Cardiac fibroblast (primary cell): ENCODE measurements at places on chromosomes 3 and 15.
A peak's percentile ranks its signal among the peaks of the same experiment; 100 is the strongest.

DNA sequence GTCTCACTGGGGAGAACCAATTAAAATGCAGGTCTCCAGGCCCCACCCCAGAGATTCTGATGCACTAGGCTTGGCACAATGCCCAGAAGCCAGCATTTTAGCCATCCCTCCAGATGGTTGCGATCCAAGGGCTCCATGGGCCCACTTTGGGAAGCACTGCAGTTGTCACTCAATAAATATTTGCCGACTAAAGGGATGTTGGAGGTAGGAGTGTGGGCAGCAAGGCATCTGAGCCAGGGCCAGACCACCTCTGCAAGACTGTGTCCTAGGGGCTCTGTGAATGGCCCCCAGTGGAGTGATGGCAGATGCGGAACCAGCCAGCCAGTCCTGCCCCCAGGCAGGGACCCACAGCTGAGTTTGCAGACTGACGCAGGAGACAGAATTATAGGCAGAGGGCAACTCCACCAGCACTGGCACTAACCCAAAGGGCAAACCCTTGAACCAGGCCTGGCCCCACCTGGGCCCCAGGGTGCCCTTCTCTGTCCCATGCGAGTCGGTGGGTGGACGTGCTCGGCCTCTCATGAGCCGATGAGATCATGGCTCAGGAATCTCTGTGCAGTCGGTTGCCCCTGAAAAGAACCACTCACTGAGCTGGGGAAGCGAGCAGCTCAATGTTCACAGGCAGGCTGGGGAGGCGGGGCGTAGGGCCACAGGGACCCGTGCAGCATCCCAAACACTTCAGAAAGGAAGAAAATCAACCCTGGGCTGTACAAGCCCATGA is 49.7 kb downstream of the SEMA5B start:
- peak; percentile 69 for DNase-seq

- peak; percentile 45 for DNase-seq
These were observed 52.5 kb downstream of the PIAS1 start for GRCh38 chr15:68106656-68107055.

GRCh38 chr15:50182219-50183013 is 420 bp downstream of the SLC27A2 start:
- peak; percentile 25 for DNase-seq

GRCh38 chr15:68022061-68022460 is 32.1 kb upstream of the PIAS1 start:
- no peak for DNase-seq

DNA sequence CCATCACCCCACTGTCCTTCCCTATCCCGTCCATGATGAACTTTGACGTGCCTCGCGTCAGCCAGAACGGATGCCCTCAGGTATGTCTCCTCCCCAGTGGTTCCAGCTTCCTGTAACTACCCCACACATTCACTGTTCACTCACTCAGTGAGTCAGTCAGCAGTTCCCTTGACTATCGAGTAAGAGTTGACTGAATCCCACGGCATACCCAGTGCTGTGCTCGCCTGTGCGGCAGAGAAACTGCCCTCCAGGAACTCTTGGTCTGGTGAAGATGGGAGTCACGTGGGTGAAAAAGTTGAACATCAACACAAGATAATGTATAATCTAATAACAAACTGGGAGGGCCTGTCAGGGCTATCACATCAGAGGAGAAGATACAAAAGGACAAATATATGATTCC is 36.7 kb downstream of the CCDC33 start:
- DNase-seq: no peak

- peak; percentile 96 for DNase-seq
These were observed 30.2 kb upstream of the ZNF609 start for GRCh38 chr15:64430000-64430735.

- DNase-seq: peak; percentile 17
These were observed 20.3 kb downstream of the CDAN1 start for GRCh38 chr15:42716626-42717025.

DNA sequence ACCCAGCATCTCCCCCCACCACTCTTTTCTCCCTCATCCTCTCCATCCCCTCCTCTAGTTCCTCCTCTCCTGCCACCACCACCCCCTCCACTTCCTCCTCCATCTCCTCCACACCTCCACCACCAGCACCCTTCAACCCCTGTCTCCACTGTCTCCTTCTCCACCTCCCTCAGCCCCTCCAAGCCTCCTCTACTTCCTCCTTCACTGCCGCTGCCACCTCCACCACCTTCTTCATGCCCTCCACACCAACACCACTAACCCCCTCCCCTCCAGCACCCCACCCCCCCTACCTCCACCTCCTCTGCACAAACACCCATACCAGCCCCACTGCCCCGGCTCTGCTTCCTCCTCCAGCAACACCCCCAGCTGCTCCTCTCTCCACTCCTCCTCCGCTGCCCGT is 88.0 kb downstream of the HES1 start:
- no peak for DNase-seq

DNA sequence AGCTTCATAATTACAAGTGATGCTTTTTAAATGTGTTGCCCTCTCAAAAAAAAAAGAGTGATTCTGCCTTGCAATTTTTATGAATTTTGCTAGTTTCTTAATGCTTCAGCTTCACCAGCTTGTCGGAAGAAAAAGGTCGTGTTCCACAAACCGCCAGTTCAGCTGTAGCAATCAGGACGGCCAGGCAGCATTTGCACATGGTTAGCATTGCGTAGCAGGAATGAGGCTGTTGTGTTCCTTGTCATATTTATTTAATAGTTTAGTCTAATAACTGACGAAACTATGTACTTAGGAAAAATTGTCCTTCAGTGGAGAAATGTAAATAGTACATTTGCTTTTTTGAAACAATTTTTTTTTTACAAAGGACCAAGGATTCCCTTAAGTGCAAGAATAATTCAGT is 64.9 kb upstream of the SELENOK start:
- no peak for DNase-seq

DNA sequence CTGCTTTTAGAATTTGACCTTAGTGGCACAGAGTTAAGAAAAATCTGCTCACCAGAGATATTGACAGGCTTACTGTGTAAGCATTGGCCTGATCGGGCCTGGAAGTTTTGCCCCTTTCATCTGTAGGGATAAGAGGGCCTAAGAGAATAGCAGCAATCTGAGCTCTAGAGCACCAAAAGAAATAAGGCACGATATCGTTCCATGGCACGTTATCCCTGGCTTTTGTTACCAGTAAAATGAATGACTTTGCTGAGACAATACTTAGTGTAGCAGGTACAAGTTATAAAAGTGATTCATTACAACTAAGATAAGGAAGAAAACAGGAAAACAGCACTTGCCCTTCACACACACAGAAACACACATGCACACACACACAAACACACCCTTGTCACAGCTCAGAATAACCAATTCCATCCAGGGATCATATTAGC is 5.0 kb downstream of the THBS1 start:
- peak; percentile 64 for DNase-seq

DNA sequence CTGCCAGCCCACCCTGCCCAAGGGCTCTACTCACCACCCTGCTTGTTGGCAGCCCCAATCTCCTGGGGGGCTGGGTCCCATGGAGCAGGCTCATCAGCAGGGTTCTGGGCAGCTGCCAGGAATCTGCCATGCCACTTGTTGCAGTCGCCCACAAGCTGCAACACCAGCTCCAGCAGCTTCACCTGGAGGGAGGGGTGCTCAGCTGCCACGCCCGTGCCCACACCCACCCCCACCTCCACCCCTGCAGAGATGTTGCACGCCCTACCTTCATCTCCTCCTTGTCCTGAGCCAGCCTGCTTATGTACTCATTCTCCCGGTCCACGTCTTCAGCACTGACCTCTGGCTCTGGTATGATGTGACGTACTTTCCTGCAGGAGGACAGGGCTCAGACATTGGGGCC is 77.9 kb upstream of the C2CD4B start:
- no peak for DNase-seq

DNA sequence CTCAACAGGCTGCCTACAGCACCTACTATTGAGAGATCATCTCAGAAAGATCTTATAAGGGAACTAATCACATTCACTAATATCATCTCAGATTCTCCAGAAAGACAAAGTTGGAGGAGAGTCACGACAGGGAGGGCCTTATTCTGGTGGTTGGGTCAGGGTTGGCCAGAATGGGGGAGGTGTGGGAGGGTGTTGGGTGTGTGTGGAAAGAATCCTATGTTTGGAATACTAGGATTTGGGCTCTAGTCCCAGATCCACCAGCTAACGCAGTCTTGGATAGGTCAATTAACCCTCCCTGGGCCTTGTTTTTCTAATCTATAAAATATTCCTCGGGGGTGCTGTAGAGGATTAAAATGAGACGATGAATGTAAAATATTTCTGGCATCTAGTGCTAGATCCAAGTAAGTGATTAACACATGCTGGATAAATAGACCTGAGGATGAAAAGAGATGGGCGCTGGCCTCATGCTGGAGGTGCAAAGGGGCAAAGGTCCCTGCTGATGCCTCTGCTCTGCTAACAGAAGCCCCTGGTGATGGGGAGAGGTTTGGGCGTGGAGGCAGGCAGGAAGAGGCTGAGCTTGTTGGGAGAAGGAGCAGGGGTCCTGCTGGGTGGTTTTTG is 67.6 kb upstream of the ETV5 start:
- no peak for DNase-seq

- DNase-seq: peak; percentile 68
These were observed 42.0 kb downstream of the PML start for GRCh38 chr15:74036271-74037170.

DNA sequence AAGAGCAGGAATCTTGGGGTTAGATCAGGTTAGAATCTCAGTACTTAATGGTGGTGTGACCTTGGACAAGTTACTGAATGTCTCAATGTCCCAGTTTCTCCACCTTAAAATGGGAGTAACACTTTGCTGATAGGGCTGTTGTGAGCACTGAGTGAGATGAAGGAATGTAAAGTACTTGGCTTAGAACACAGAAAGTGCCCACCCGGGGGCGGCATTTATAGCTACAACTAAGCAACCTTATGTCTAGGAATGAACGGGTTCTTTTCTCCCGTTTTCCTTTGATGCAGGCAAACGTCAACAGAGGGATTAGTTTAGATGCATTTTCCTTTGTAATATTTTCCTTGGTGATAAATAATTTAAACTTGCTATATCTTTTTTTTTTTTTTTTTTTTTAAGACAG is 176.6 kb downstream of the USP13 start:
- DNase-seq: no peak

- peak; percentile 43 for DNase-seq
These were observed 68.7 kb downstream of the AP4E1 start for GRCh38 chr15:50977162-50977561.

GRCh38 chr3:172256101-172256734 is 192.0 kb downstream of the GHSR start:
- DNase-seq: peak; percentile 90

DNA sequence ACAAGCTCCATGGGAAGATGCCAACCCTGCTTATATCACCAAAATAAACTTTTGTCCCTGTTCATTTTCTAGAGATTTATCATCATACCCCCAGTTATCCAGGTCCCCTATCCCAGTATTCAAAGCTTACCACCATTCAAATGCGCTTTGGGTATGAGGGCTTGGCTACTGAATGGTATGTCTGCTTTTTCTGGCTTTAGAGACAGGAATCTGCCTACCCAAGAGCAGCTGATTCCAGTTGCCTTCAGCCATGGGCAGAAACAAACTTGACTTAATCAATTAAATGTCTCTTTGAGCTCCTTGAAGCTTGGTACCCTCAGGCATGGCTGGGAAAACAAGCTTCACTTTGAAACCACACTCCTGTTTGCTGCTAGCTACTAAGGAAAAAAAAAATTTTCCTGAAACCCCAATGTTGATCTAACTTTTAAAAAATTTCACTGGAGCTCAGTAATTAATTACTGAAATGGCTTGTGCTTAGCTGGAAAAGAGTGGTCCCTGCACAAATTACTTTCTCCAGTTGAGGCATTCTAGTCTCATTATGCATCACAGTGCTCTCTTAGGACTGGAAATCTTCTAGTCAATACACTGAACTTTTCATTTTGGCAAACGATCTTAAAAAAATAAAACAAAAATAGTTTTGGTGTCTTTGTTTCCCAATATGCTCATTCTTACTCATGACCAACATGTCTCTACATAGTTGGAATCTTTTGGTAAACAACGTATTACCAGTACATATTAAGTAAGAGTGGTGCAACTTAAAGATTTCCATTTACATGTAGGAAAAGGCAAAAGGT is 242.8 kb downstream of the DTWD1 start:
- peak; percentile 94 for DNase-seq

- DNase-seq: peak; percentile 36
These were observed 102.4 kb downstream of the ETFA start for GRCh38 chr15:76208786-76209424.

DNA sequence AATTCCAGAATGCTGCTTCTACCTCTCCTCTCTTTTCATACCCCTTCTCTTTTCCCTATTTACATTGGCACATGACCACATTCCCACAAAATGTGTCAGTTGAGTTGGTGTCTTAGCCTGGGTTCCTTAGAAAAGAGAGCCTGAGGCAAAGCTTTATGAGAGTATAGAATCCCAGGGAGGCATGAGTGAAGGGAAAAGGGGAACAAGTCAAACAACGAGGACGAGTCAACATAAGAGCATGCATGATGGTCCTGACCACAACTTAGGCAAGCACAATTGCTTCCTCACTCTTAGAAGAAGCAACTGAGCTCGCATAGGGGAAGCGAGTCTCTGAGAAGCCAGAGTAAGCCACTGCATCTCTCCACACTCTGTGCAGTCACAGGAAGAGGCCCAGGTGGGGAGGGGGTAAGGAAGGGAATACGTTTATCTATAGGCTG is 15.4 kb upstream of the ZNF774 start:
- DNase-seq: peak; percentile 25

DNA sequence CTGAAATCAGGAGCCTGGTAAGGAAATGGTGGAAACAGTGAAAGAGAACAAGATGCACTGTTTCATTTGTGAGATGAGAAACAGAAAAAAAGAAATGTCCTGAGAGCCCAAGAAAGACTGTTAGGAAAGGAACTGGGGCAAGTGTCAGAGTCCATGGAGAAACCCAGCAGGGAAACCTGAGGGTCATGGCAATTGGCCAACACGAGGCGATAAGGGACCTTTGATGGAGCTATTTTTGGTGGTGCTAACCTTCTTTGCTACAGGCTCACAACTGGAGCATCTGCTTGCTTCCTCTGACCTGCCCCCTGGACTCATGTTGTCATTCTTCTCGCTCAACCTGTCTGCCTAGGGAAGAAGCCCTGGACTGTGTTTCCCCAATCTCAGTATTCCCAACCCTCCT is 4.2 kb upstream of the TMEM41A start:
- no peak for DNase-seq

DNA sequence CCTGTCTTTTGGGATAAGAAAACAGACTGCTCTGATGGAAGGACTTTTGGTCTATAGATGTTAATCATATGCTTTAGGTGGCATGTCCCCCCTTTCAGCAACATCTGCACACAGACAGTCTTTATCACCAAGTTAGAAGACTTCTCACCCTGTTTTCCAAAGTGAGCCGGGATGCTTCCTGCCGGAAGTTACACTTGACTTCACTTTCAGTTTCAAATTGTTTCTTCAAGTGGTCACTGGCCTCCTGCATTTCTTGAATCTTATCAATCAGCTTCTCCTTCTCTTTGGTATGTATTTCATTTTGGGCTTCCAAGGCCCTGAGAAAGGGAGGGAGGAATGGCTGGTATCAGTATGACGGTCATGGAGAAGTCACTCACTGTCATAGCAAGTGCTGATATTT is 27.2 kb upstream of the GNB5 start:
- no peak for DNase-seq

- no peak for DNase-seq
These were observed 86.9 kb upstream of the UBE2E2 start for GRCh38 chr3:23116081-23116837.
